ENCODE measurements at places on chromosomes 11 and 22.

DNA sequence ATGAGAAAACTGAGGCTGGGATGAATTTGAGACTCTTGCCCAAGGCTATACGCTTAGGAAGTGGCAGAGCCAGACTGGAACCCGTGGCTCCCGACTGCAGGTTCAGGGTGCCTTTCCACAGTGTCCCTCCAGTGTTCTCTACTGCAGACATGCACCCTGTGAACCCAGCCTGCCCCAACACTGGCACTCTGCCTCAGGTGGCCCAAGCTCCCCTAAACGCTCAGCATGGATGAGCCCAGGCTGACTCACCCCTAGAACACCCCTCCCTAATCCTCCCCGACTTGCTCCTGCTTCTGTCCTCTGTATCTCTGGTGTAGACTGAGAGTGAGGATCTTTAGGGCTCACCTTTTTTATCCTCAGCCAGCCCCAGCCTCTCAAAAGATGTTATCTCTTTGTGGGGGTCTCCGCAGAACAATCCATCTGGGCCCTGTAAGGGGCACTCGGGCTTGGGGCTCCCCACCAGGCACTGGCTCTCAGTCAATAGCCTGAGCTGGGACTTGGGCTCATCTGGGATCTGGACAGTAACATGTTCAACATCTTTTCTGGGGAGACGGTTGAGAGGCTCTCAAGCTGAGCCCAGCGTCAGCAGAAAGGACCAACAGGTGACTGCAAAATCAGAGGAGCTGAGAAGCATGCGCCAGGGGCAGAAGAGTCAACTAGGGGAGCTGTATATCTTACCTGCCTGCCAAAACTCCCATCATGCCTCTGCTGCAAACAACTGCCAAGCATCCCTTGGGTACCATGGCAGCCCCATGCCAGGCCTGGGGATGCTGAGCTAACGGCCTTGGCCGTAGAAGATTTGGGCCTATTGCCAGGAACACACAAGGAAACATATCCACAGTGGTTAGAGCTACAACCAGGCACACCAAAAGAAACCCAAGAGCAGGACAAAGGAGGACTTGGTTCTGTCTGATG lies 176.2 kb downstream of the BUD13 start:
- DNase-seq = no peak

DNA sequence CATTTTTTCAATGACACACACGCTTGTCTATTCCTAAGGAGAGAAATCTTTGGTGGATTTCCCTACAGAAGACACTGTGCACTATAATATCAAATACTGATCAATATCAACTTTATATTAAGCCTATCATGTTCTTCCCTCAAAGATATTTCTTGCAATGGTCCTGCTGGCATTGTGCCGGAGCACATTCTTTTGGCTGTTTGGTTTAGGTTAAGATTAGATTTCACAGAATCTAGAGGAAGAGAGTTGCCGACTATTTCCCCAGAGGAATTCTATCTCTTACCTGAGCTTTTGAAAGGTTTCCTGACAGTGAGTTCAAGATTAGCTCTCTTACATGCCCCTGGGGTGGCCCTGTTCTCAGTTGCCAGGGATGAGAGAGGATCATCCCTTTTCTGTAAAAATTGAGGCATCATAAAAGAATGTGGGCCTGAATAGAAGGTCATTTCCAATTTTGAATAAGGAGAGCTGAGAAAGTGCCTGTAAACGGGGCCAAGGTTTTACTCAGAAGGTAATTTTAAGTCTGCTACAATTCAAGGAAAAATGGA lies 180.6 kb upstream of the ARHGAP20 start:
- DNase-seq = no peak

DNA sequence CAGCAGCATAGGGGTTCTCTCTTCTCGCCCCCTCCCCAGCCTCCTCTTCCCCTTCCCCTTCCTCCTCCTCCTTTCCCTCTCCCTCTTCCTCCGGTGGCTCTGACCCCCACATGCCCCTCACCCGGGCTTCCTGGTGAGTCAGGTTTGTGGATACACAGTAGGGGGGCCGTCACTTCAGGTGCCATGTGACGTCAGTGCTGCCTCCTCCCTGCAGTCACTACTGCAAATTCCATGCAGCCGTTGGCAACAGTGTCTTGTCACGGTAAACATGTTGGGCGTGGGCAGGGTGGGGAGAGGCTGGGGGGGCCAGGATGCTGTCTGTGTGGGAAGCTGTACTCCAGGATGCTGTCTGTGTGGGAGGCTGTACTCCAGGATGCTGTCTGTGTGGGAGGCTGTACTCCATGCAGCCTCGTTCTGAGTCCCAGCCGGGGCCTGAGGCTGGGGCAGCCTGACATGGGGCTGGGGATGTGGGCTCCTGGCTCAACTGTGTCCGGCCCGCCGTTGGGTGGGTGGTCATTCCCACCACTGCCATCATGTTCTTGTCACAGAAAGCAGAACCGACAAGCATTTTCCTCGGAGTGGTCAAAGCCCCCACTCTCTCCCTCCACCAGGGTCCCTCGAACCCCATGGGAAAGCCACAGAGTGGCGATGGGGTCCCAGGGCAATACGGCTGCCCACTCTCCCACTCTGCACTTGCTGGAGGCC lies 2.4 kb upstream of the MUC2 start:
- no peak for DNase-seq

GRCh38 chr11:61869429-61869707 lies 22.0 kb downstream of the FADS3 start:
- DNase-seq = no peak

DNA sequence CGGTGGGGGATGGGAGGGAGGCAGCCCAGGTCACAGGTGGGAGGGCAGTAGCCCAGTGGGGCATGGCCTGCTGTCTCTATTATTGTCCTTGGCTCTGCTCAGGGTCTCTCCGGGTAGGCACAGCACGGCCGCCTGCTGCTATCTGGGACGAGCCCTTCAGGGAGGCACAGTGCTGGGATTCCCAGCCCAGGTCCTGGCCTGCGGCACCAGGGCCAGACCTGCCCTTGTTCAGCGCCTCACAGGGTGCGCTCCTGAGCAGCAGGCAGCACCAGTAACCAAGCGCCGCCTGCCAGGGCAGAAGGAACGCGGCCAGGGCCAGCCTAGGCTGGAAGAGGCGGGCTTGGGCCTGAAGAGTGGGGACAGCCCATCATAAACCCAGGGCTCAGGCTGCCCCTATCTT lies 151.0 kb downstream of the MPPED1 start:
- DNase-seq = no peak

DNA sequence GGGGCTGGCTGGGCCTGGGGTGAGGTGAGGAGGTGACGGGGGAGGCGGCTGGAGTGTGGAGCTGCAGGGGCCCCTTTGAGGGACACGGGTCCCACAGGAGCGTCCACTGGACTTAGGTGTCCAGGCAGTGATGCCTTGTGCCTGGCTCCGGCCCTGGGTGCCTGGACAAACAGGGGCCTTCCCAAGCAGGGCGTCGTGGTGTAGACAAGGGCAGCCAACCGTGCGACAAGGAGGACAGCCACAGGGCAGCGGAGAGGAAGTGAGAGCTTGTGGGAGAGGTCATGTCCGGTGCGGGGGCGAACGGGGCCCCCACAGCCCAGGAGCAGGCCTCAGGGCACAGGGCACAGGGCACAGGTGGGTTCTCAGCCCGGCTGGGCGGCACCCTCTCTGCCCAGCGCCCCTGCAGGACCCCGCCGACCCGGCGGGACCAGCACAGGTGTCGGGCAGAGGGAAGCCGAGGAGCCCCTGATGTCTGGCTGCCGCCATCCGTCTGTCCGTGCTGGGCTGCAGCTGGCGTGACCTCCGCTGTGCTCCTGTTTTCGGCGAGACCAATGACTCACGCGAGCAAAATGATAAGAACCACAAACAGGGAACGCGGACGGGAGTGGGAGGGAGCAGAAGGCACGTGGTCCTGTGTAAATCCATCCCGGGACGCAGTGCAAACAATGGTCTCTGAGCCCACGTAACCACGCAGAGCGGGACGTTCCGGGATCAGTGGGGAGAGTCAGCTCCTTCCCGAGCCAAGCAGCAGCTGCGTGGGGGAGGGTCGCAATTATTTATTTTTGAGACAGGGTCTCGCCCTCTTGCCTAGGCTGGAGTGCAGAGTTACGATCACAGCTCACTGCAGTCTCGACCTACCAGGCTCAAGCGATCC lies 49.1 kb upstream of the A4GALT start:
- DNase-seq = no peak

DNA sequence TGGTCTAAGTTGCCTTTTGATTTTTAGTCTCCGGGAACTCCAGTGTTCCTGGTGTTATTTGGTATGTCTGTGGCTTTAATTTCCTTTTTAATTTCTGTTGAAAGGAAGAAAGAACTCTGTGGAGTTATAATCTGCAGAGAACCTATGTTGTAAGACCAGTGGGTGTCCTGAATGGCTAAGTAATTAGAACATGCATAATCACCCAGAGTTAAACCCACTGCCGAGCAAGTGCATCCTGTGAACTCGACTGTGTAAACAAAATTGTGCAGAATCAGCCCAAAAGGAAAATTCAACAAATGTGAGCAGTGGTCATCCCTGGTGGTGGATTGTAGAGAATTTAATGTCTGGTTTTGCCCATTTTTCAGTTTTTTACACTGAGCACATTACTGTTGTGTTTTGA lies 162.5 kb downstream of the COMMD9 start:
- no peak for DNase-seq

DNA sequence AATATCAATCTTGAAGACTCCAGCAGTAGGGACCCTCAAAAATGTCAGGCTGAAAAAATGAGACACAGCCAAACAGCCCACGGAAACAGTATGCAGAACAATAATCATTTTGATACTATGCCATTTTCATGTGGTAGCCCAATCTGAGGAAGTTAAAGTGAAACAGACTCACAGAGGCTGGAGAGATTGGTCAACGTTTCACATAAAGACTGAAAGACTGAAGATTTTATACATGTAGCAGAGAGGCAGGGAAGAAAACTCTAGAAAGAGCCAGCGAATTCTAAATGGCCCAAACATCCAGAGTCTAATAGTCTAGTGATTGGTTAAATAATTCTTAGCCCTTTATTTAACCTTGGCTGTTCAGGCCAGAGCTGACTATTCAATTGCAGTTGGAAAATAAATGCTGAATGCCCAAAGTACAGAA lies 49.4 kb downstream of the MAML2 start:
- DNase-seq = no peak

- DNase-seq = no peak
These were observed 1.2 kb upstream of the HSPA8 start for GRCh38 chr11:123062892-123063825.

DNA sequence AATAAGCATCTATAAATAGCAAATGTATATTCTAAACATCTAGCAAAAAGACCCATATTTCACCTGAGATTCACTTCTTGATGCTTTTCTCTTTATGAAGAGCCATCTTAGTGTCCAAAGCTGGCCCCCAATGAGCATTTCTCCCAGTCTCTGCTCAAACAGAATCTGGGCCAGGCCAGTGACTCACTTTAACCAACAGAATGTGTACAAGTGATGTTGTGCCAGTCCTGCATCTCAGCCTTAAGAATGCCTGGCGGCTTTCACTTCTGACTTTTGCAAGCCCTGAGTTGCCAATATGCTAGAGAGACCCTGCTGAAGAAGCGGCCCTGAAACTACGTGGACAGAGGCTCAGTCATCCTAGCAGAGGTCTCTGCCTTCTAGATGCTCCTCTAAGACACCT lies 6.9 kb upstream of the COPB1 start:
- DNase-seq = no peak

- DNase-seq = no peak
These were observed 15.8 kb downstream of the EPS8L2 start for GRCh38 chr11:721741-722345.

- no peak for DNase-seq
These were observed 884 bp downstream of the IL10RA start for GRCh38 chr11:117986981-117987574.

DNA sequence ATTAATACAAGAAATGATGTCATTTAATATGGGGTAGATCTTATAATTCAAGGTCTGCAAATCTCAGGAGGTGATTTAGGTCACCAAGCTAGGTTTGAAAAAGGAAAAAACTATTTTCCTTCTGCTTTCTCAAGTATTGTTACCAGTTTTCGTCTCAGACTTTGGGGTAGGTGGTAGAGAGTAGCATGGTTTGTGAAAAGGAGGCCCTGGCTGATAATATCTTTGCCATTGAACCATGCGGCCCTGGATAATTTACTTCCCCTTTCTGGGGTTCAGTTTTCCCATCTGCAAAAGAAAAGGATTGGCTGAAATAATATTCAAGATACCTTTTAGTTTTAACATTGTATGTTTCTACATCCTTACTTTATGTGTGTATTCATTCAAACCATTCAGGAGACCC lies 92.1 kb downstream of the WNT11 start:
- DNase-seq = no peak

DNA sequence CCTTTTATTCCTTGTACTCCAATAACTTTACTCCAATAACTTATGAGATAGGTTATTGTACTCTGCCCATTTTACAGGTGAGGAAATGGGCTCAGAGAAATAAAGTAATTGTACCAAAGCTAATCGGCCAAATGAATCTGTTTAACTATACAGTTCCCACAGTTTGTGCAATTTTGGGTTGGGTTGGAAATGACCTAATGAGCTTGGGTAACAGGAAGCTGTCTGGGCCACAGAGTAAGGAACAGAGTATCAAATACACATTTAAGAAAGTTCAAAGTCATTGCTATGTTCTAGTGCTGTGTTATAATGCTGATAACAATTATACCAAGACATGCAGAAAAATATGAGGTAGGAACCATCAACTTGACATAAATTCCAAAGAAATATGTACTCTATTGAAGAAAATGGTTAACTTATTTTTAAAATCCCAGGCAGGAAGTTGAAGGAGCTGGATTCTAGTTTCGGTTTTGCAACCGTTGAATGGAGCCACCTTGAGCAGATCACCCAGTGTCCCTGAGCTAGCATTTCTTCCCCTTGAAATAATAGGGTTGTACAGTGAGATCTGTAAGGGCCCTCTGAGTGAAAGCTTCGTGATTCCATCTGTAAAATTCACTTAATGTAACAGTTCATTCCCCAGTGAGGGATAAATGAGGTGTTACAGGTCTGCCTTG lies 360.9 kb upstream of the NARS2 start:
- DNase-seq = no peak

DNA sequence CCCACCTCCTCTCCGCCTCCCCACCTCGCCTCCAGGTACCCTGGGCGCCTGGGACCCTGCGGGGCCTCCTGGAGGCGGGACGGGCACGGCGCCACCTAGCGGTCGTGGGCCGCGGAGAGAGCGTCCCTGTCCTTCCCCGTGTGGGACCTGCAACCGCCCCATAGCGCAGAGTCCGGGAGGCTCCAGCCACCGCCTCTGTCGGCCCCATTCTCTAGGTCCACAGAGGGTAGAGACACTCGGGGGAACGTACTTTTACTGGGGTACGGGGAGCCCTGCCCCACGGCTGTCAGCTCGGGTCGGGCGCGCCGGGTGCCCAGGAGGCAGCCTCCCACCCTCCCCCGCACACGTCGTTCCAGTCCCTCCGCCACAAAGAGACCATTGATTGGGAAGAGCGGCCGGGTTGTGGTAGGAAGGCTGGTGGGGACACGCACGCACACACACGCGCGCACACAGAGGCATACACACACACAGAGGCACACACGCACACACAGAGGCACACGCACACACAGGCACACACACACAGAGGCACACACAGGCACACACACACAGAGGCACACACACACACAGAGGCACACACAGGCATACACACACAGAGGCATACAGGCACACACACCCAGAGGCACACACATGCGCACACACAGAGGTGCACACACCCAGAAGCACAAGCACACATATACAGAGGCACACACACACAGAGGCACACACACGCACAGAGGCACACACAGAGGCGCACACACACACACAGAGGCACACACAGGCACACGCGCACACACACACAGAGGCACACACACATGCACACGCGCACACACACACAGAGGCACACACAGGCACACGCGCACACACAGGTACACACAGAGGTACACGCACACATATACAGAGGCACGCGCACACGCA lies 12.6 kb upstream of the NECTIN1 start:
- DNase-seq = peak; percentile 53

- DNase-seq = no peak
These were observed 69.5 kb upstream of the TBCEL start for GRCh38 chr11:120954381-120954780.

Data from progenitor cell of endocrine pancreas (in vitro differentiated cells).